ENCODE measurements at places on chromosomes 11 and 22. TPM values are rescaled to one million over a fixed set of nuclear protein-coding genes. Genes with fewer than 3 reads are reported as not detected.

DNA sequence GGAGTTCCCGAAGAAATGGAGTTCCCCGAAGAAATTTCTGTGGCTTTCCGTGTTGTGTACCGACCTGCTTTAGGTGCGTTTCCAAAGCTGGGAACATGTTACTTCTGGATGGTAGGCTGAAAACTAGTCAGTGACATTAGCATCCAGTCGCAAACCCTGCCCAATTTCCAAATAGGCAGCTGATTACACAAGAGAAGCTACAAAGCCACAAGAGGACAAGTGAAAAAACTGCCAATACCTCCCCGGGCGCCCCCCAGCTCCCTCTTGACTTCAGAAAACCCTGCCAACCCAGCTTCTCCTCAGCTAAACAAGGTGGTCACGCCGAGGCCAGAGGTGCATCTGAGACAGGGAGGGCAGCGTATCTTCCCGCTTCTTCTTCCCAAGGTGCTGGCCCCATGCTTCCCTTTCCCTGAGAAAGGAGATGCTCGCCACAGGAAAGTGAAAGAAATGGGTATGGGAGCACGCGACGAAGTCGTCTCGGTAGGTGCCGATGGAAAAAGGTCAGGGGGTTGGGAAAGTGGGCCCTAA lies 551 bp downstream of the AGBL2 start:
- no peak for DNase-seq

DNA sequence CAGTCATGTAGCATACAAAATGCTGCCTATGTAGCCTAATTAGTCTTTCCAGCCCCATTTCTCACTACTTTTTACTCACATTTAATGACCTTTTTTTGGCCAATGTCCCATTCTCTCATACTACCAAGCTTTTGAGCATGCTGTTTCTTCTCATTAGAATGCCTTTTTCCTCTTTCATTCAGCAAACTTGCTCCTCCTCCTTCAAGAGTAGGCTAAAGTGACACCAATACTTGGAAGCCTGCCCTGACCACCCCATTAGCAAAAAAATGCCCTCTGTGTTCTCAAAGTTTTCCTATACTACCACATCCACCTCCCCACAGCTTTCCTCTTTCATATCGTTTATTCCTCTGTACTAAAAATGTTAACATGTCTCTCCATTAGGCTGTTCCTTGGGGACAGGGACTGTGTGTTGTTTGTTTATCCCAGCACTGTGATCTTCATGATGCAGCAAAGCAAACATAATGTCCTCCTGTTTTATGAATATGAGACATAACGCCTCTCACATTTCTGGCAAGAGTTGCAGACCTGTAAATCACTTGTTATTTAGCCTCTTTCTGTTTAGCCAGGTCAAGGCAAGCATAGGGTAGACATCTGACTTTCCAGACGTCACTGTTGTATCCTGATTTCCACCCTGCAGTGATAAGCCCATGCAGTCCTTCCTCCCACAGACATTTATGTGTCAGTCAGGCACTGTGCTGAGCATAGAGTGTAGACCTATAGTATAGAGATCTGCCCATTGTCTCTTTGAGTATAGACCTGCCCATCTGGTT lies 62.0 kb upstream of the UCP3 start:
- no peak for DNase-seq

DNA sequence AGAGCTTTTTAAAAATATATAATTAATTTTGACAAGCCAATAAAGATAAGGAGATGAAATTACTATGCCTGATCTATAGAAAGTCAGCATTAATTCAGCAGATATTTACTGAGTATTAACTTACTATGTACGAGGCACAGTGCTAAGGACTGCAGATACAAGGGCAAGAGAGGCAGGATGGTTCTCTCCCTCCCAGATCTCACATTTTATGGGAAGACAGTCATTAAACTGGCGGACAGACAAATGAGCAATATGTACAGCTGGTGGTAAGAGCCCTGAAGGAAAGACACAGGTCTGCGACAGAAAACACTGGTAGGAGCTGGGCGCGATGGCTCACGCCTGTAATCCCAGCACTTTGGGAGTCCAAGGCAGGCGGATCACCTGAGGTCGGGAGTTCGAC lies 36.8 kb downstream of the MCHR1 start:
- no peak for DNase-seq

DNA sequence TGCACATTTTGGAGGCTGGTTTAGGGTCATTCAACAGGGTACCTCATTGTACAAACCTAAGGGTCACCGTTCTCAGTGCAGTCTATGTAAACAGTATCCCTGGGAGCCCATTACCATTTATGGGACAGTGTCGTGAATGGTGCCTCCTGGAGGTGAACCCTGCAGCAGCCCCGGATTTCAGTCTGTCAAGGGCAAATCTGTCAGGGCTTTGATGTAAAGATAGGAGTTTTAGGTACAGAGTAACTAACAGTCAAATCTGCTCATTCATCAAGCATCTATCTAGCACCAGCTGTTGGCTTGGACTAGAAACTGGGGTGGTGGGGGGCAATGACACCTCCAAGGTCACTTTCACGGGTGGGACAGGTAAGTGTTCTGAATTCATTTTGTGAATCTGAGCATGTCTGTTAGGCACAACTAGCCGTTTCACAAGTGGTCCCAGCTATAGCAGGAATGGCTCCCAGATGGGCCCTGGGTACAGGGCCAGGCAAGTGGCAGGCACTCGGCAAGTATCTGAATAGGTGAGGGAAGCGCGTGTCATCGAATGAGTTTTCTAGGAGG lies 63.6 kb downstream of the PARVG start:
- no peak for DNase-seq

GRCh38 chr11:78957476-78958245 lies 383.0 kb upstream of the NARS2 start:
- no peak for DNase-seq

- no peak for DNase-seq
Measured at GRCh38 chr11:111225881-111226280, 19.6 kb upstream of the POU2AF2 start.

- no peak for DNase-seq
Measured at GRCh38 chr11:114232400-114233059, 63.7 kb upstream of the NNMT start.

GRCh38 chr11:119643212-119643875 lies 85.7 kb downstream of the NECTIN1 start:
- no peak for DNase-seq

GRCh38 chr11:77308838-77309237 lies 7.4 kb upstream of the GDPD4 start:
- no peak for DNase-seq

GRCh38 chr11:9274499-9275258 lies 9.5 kb upstream of the DENND5A start:
- no peak for DNase-seq

DNA sequence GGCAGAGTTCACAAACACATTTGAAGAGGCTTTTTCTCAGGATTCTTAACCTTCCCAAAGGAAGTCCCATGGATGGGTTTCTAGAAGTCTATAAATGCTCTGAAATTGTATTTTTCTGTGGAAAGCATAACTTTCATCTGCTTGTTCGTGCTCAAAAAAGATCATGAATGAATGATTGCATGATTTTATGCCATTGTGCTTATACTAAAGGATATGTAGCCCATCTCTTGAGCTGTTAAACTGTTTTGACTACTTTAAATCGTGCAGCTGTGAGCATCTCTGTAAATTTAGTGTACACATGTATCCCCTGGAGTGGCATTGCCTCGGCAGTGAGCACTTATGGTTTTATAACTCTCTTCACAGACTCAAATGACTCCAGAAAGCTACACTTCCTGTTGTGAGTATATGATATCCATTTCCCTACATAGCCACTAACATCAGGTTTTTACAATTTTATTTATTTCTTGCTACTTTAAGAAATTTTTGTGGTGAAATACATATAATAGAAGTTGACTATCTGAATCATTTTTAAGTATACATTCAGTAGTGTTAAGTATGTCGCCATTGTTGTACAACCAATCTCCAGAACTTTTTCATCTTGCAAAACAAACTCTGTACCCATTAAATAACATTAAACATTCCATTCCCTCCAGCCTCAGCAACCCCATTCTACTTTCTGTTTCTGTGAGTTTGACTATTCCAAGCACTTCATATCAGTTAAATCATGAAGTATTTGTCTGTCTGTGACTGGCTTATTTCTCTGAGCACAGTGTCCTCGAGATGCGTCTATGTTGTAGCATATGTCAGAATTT lies 8.0 kb downstream of the NEAT1 start:
- peak; percentile 55 for DNase-seq

DNA sequence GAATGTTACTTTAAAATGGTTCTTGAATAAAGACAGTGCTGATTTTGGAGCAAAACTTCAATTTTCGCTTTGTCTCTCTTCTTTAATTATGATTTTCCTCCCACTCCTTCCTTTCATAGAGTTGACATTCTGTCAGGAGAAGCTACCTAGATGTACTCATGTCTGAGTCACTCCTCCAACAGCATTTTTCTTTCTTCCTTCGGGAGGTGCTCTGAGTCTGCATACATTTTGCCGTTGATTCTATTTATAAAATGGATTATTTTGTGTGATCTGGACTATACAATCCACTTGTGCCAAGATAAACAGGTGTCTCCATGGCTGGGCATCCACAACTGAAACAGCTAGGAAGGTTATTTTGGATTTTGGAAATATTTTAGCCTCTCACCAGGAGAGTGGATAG lies 588.3 kb upstream of the ANO5 start:
- DNase-seq = no peak

GRCh38 chr11:120024586-120024985 lies 113.3 kb downstream of the TRIM29 start:
- DNase-seq = no peak

- peak; percentile 48 for DNase-seq
Measured at GRCh38 chr11:7688238-7688826, 15.0 kb upstream of the CYB5R2 start.

DNA sequence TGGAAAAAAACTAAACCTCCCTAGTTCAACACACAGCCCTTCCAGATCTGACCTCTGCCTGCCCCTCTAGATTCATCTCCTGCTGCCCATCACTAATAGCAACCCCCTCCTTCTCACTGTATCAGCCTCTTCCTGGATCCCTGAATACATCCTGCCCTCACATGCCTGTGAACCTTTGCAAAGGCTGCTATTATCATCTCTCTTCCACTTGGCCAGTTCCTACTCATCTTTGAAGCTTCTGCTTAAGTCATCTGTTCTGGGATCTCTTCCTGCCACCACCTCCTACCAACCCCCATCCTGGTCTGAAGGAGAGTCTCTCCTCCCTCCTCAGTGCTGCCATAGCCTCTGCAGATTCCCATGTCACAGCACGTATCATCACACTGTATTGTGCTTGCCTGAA lies 38.0 kb upstream of the AMOTL1 start:
- no peak for DNase-seq

- DNase-seq = no peak
Measured at GRCh38 chr11:128187835-128188234, 399.5 kb downstream of the ETS1 start.

DNA sequence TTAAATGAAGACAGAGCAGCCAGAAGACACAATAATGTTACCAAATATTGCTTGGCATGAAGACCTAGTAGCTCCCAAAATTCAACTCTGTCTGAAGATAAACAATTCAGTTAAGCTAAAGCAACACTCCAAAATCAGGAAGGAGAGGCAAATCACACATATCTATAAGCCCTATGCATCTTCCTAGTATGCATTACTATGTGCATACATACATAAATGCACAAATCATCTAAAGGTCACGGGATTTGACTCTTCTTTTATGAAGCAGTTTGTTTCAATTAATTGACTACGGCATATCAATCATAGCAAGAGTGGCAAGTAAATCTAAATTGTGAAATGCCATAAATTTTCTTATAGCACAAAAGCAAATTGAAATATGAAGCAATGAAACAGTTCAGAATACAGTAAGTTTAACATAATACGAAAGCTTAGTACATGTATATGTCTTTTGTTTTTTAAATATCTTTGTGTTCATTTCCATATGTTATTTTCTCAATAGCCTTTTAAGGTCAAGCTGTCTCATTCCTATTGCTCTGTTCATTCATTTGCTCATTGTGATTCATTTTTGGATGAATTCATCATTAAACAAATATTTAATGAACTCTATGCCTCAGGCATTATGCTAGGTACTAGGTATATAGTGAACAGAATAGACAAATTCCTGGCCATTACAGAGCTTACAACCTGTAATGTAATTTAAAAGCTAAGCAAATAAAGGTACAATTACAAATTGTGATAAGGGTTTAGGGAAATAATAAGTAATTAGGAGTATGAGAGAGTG lies 540.5 kb downstream of the DLG2 start:
- no peak for DNase-seq

GRCh38 chr22:49664371-49664881 lies 163.2 kb downstream of the BRD1 start:
- DNase-seq = peak; percentile 4

- no peak for DNase-seq
Measured at GRCh38 chr11:43359422-43359818, 700 bp downstream of the TTC17 start.

GRCh38 chr22:20427104-20427944 lies 10.3 kb downstream of the SCARF2 start:
- no peak for DNase-seq

GRCh38 chr11:96390488-96390792 lies 627 bp downstream of the JRKL start:
- DNase-seq = no peak

DNA sequence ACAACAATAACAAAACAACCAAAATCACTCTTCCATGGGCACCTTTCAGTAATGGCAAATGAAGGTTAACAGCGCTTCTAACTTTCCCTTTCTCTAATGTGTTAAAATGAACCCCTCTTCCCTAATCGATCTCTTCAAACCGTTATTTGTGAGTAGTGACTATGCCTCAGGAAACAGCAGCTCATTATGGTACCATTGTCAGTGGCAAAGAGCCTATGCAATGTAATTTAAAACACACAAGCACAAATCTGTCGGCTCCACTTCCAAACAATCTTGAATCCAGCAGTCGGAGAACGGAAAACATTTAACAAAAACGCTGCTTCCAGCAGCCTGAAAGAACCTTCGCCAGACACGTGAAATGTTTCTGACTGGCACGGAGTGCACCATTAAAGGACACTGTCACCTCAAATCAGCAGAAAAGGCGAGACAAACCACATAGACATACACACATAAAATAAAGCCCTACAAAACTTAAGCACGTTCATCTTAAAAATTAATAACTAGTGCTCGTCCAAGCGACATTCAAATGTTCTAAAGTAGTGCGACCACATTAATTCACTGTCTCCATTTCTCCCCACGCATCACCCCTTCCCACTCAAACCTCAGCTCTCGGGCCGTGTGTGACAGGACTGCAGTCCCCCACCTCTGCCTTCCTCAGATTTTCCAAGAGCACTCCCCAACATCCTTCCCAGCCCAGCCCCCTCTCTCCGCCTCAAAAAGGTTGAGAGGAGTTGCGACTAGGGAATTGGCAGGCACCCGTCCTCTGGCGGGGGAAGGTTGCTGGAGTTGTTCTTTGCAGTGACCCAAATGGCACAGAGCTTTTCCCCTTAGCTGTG lies 748 bp downstream of the RAB30 start:
- peak; percentile 37 for DNase-seq

- no peak for DNase-seq
Measured at GRCh38 chr11:7251487-7251835, 243 bp upstream of the SYT9 start.

The NLRP14 gene
- total RNA-seq = not detected

The NRXN2 gene
- total RNA-seq = 0.52 TPM

The CDC45 gene
- 0.56 TPM for total RNA-seq

The NAV2 gene
- 22.2 TPM for total RNA-seq

The SAA2 gene
- total RNA-seq = not detected

The MOGAT2 gene
- total RNA-seq = 0.12 TPM

The ASRGL1 gene
- total RNA-seq = 0.49 TPM

The SIAE gene
- 3.6 TPM for total RNA-seq

The F2 gene
- not detected for total RNA-seq

The FLRT1 gene
- total RNA-seq = not detected
